ENCODE measurements at places on chromosomes 11 and 22. TPM values are rescaled to one million over a fixed set of nuclear protein-coding genes. Genes with fewer than 3 reads are reported as not detected.

IRF7 gene
- 7.2 TPM for total RNA-seq

KIRREL3 gene
- 0.44 TPM for total RNA-seq

KRTAP5-9 gene
- not detected for total RNA-seq

KRTAP5-10 gene
- total RNA-seq: not detected

ASPHD2 gene
- 0.14 TPM for total RNA-seq

OR51A4 gene
- total RNA-seq: not detected

LRRN4CL gene
- total RNA-seq: 0.63 TPM

CADM1 gene
- total RNA-seq: 21.0 TPM

PARVG gene
- 1.8 TPM for total RNA-seq

OR10V1 gene
- total RNA-seq: not detected

ROBO4 gene
- 20.3 TPM for total RNA-seq

PNPLA3 gene
- 0.27 TPM for total RNA-seq

DNA sequence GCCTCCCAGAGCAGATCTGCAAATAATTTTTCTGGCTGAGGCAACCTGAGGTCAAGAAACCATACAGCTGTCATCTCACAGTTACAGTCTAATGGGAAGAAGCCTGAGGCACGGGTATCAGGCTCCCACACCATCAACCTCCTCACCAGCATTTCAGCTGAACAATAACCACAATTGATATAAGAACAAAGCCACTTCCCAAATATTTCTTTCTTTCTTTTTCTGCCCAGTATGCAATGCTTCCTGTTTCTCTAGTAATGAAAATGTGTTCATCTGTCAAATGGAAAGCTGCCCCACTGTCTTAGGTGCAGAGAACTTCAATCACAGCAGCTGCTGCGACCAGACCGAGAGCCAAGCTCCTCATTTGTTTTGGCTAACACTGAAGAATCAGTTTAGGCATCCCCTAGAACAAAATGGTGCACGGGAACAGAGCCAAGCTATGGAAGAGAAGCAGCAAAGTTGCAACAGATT is 108.4 kb downstream of the BLID start:
- DNase-seq: peak; percentile 71

DNA sequence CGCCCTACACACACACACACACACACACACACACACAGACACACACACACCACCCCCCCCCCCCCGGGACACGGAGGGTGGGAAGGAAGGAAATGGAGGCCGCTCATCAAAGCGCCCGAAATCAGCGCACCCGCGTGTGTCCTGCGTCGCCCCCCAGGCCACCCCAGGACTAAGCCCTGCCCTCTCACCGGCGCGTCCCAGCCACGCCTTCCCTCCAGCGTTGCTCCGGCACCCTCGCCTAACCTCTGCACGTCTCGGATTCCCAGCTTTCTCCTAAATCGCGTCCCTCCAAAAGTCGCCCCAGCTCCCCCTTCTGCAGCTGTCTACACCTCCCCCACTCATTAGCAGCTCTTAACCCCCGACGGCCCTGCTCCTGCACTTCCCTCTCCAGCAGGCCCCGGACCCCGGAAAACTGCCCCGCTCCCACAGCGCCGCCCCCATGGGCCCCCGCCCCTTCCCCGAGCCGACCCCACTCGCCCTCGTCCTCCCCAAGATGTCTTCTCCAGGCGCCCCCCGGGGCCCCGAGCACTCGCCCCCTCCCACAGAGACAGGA is 557 bp downstream of the PACSIN2 start:
- peak; percentile 49 for DNase-seq

GRCh38 chr11:79150966-79151365 is 289.9 kb downstream of the TENM4 start:
- no peak for DNase-seq

DNA sequence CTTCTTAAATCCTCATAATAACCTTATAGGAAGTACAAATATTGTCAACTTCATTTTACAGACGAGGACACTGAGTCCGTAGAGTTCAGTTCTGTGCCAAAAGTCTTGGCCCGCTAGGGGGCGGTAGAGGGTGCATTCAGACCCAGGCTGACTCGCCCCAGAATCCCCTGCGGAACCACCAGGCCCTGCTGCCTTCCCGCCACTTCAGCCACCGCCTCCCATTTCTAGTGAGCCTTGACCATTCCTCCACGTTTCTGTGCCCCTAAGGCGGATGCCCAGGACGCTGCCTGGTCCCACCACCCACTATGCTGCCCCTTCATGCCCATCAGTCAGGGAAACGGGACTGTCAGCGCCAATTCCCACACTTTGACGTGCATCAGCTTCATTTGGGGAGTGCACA is 19.1 kb downstream of the SYT13 start:
- DNase-seq: no peak

- peak; percentile 81 for DNase-seq
Measured at GRCh38 chr22:30196141-30196879, 50.2 kb downstream of the LIF start.

DNA sequence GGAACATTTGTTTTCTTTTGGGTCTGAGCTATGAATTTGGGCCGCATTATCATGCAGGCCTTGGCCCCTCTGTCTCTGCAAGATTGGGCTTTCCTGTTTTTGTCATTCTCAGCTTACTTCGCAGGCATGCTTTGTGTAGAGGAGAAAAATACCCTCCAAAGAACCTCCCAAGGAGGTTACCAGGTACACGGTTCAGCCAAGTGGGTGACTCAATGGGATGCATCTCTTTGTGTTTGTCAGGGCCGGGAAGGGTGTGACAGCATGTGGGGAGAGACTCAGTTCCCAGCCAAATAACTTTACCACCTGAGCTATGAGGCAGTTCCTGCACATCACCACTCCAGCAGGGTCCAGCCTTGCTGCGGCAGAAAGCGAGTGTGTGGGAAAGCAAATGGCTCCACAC is 47.8 kb upstream of the CLDN5 start:
- no peak for DNase-seq

GRCh38 chr11:86724137-86724536 is 51.7 kb upstream of the ME3 start:
- no peak for DNase-seq

- peak; percentile 86 for DNase-seq
Measured at GRCh38 chr11:28566339-28567089, 458.3 kb downstream of the METTL15 start.

GRCh38 chr11:67352546-67353316 is 615 bp downstream of the POLD4 start:
- peak; percentile 74 for DNase-seq

DNA sequence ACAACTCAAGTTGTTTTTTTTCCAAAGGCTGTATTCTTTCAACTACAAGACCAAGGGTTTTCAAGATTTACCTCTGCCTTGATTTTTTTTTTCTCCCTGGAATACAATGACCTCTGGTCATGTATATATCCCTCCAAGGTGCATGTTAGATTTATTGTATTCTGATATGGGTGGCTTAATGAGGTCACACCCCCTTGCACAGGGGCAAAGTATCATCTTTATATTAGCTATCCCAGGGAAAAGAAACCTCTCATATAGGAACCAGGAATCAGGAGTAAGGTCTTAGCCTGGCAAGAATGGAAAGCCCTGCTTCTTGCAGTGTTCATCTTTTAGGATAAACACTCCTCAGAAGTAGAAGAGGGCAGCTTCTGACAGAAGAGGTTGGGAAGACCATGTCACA is 516.9 kb upstream of the TENM4 start:
- no peak for DNase-seq

DNA sequence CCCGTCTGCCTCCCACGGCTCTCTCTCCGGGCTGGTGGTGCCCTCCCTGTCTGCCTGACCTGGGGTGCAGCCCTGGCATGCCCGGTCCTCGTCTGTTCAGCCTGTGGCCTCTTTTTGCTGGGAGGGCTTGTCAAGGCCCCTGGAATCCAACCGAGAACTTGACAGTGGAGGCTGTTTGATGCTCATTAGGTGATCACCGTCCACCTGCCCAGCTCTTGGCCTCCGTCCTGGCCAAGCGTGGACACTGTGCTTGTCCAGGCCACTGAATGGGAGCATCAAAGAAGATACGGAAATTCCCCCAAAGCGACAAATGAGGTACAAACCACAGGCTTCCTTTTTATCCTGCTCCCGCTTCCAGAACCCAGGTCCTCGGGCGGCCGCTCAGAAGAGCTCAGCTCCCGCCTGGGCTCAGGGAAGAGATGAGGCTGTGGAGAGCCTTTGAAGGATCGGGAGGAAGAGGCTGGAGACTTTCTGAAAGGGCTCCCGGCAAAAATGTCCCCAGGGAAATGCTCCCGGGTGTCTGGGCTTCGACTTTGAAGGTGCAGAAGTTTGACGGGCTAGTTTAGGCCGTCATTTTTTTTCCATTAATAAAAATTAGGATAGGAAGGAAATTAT is 1273.9 kb downstream of the BRD1 start:
- DNase-seq: no peak

DNA sequence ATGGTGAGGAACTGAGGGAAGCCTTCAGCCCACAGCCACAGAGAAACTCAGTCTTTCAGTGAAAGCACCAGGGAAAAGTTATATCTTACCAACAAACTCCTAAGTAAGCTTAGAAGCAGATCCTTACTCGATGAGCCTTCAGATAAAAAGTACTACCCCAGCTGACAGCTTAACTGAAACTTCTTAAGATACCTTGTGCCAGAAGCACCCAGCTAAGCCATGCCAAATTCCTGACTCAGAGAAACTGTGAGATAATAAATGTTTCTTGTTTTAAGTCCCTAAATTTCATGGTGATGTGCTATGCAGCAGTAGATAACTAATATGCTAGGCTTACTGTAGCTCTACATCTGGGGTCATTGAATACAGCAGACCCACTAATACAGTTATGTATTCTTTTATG is 2025.0 kb downstream of the LRRC4C start:
- DNase-seq: no peak

- no peak for DNase-seq
Measured at GRCh38 chr11:91967691-91968045, 256.9 kb upstream of the FAT3 start.

DNA sequence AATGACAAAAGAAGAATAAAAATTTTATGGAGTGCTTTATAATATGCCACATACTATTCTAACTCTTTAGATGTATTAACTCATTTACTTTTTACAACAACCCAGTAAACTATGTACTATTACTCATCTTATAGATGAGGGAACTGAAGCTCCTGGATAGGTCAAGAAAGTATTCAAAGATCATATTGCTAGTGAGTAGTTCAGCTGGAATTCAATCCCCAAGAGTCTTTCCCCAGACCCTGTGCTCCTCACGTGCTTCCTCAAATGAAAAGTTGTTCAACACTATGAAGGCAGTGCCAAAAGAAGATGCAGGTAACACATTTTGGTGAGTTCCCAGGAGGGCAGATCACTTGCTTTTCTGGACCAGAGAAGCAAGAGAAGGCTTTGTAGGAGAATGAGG is 46.8 kb downstream of the BTG4 start:
- no peak for DNase-seq

GRCh38 chr11:111066846-111067245 is 178.7 kb upstream of the POU2AF2 start:
- no peak for DNase-seq

GRCh38 chr22:19576460-19577421 is 52.5 kb upstream of the CLDN5 start:
- DNase-seq: peak; percentile 70

GRCh38 chr11:110763249-110764011 is 51.2 kb upstream of the ARHGAP20 start:
- no peak for DNase-seq

GRCh38 chr22:35739931-35740380 is 22.3 kb downstream of the APOL5 start:
- DNase-seq: no peak

GRCh38 chr22:26079009-26079408 is 90.3 kb upstream of the SEZ6L start:
- DNase-seq: no peak

Measured in heart left ventricle (tissue), 16 donors.